ENCODE measurements at places on chromosomes 5 and 9.

- no peak for DNase-seq
- no peaks in the 10 kb centered on the region for H3K27me3 ChIP-seq
- peak overlapping the region; percentile 95 for H3K27ac ChIP-seq
- H3K4me1 ChIP-seq = peaks cover 46% of the 10 kb centered on the region
- no peak overlapping the region for H3K4me3 ChIP-seq
Measured at GRCh38 chr5:72300590-72301339, 19.3 kb downstream of the MRPS27 start.

DNA sequence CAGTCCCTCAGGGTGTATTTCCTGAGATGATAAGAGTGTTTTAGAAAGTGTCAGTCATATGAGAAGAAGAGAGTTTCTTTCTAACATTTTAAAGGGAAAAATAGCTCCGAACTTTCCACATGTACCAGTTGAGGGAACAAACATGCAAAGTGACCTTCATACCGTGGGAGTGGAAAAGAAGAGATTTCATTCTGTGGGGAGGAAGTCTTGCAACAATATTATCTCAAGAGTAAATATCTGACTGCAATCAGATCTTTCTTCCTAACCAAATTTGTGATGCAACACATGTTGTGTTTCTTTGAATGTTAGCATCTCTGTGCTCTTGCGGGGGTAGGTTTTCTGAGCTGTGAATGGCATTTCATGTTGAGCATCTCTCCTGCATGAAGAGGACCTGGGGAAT lies 30.6 kb downstream of the ANKRD55 start:
- DNase-seq = no peak
- no peaks in the 10 kb centered on the region for H3K36me3 ChIP-seq
- no peak overlapping the region for H3K27ac ChIP-seq
- H3K4me1 ChIP-seq = no peaks in the 10 kb centered on the region
- H3K4me3 ChIP-seq = no peak overlapping the region
- H3K27me3 ChIP-seq = no peaks in the 10 kb centered on the region

- peaks cover 8% of the 10 kb centered on the region for H3K4me1 ChIP-seq
- H3K27ac ChIP-seq = no peak overlapping the region
- H3K27me3 ChIP-seq = no peaks in the 10 kb centered on the region
- H3K36me3 ChIP-seq = no peaks in the 10 kb centered on the region
- no peak overlapping the region for H3K4me3 ChIP-seq
- no peak for DNase-seq
Measured at GRCh38 chr5:156147261-156147943, 179.6 kb upstream of the SGCD start.

- H3K4me3 ChIP-seq = no peak overlapping the region
- no peak for DNase-seq
- H3K36me3 ChIP-seq = no peaks in the 10 kb centered on the region
Measured at GRCh38 chr5:63374085-63374484, 588.2 kb downstream of the HTR1A start.

DNA sequence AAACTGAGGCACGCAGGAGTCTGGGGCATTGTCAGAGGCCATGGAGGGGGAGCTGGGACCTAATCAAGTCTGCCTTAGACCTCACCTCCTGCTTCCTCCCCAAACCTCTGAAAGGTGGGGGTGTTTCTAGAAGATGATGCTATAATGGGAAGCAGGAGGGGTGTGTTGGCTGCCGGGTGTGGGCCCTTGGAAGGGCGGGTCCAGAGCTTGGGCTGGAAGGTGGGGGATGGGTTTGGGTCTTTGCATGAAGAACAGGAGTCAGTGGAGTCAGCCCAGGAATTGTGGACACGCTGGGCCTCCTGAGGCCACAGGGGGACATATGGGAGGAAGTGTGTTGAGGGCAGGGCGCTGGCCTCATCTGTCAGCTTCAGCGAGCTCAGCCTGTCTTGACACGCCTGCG lies 101.0 kb upstream of the FCN2 start:
- H3K27me3 ChIP-seq = no peaks in the 10 kb centered on the region
- no peak overlapping the region for H3K4me3 ChIP-seq
- H3K4me1 ChIP-seq = peaks cover 7% of the 10 kb centered on the region
- no peaks in the 10 kb centered on the region for H3K36me3 ChIP-seq
- H3K27ac ChIP-seq = no peak overlapping the region

GRCh38 chr9:79236466-79236865 lies 335.3 kb upstream of the TLE4 start:
- H3K27me3 ChIP-seq = no peaks in the 10 kb centered on the region
- H3K36me3 ChIP-seq = peaks cover 4% of the 10 kb centered on the region
- H3K4me3 ChIP-seq = no peak overlapping the region
- peaks cover 18% of the 10 kb centered on the region for H3K4me1 ChIP-seq
- H3K27ac ChIP-seq = no peak overlapping the region

DNA sequence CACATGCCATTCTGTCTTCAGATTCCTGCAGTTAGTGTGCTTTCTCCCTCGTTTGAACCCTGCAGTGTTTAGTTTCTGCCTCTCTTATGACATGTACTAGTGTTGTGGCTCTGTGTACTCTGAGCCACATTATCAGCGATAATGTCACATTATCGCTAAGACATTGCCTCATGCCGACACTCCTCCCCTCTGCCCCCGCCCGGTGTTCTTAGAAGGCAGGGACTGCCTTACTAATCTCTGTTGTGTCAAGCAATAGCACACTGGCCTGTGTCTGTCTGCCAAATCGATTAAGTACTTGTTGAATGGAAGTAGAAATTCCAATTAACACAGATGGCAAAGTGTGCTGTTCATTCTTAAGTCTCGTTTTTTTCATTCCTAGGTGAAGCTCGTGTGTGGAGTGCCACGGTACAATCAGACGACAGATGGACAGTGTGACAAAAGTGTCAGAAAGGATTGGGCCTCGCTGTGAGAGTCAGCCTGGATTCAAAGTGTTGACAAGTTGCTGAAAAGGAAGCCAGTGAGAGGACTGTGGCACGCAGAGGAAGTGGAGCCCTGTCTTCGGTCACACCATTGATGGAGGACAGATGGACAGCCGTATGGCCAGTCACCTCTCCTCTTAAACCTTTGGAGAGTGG lies 10.5 kb downstream of the PIK3R1 start:
- H3K27ac ChIP-seq = no peak overlapping the region
- H3K4me1 ChIP-seq = no peaks in the 10 kb centered on the region
- no peaks in the 10 kb centered on the region for H3K27me3 ChIP-seq
- DNase-seq = no peak

DNA sequence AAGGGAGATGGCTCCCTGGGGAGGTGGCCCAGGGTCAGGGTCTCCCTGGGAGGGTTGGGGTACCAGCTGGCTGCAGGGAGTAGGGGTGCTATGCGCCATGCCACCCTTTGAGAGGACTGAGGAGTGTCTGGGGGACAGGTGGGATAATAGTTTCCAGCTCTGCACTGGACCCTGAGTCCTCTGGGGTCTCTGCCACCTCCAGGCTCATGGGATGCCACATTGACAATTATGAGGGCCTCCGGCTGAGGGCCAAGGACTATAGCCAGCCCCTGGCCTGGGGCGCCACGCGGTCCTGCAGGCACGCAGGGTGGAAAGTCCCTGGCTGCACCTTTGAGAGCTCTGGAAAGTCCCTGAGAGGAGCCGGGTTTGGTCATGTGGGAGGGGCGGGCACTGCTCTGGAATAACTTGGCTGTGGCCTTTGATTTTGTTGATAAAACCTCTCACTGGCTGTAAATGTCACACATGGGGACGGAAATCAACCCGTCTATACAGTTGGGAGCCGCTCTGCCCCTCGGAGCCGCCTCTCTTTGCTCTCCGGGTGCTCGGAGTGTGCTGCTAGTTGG lies 16.0 kb downstream of the TRAF2 start:
- H3K27ac ChIP-seq = no peak overlapping the region
- peaks cover 3% of the 10 kb centered on the region for H3K36me3 ChIP-seq
- DNase-seq = no peak
- no peak overlapping the region for H3K4me3 ChIP-seq
- no peaks in the 10 kb centered on the region for H3K27me3 ChIP-seq

GRCh38 chr5:14743601-14744295 lies 79.2 kb downstream of the OTULIN start:
- DNase-seq = peak; percentile 36
- no peak overlapping the region for H3K4me3 ChIP-seq
- no peaks in the 10 kb centered on the region for H3K27me3 ChIP-seq

- H3K27ac ChIP-seq = peak overlapping the region; percentile 45
- H3K36me3 ChIP-seq = no peaks in the 10 kb centered on the region
- no peak overlapping the region for H3K4me3 ChIP-seq
Measured at GRCh38 chr5:19866090-19866450, 121.9 kb downstream of the CDH18 start.

GRCh38 chr5:18496041-18496440 lies 861.8 kb downstream of the TAF11L14 start:
- no peaks in the 10 kb centered on the region for H3K27me3 ChIP-seq
- H3K4me3 ChIP-seq = no peak overlapping the region
- no peak for DNase-seq

- H3K36me3 ChIP-seq = no peaks in the 10 kb centered on the region
- H3K27me3 ChIP-seq = no peaks in the 10 kb centered on the region
- H3K27ac ChIP-seq = no peak overlapping the region
- H3K4me1 ChIP-seq = peaks cover 8% of the 10 kb centered on the region
- no peak for DNase-seq
- H3K4me3 ChIP-seq = no peak overlapping the region
Measured at GRCh38 chr5:131373265-131373664, 109.4 kb downstream of the CDC42SE2 start.

DNA sequence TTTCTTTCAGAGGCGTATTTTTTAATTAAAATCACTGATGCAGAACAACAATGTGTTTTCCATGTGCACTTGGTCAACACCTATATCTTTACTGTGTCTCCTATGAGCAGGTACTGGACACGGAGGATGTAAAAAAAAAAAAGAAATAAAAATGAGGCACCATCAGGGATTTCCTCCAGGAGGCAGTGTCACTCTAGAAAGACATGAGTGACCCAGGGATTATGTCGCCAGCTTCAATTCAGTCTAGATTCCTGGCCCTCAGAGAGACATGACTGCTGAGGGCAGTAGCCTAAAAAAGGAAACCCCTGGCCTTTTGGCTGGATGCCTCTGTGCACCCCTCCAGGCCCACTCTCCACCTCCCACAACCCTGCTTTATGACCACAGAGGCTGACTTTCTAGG lies 18.3 kb upstream of the IL33 start:
- H3K4me1 ChIP-seq = no peaks in the 10 kb centered on the region
- no peaks in the 10 kb centered on the region for H3K27me3 ChIP-seq
- H3K36me3 ChIP-seq = no peaks in the 10 kb centered on the region
- H3K27ac ChIP-seq = no peak overlapping the region
- H3K4me3 ChIP-seq = no peak overlapping the region

DNA sequence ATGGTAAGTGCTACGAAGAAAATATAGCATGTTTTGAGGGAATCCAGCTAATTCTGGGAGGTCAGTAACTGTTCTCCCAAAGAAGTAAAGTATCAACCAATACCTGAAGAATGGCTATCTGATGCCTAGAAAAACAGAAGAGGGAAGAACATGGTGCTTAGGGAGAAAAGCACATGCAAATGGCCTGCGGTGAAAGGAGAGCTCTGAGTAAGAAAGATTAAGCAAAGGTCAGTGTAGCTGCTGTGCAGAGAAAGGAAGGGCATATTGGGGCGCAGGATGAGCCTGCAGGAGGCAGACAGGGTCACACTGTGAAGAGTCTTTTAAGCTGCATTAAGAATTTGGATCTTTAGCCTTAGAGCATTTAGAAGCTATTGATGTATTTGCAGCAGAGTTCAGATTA lies 11.0 kb downstream of the ADRB2 start:
- peaks cover 4% of the 10 kb centered on the region for H3K4me1 ChIP-seq
- H3K36me3 ChIP-seq = no peaks in the 10 kb centered on the region
- no peaks in the 10 kb centered on the region for H3K27me3 ChIP-seq
- no peak for DNase-seq
- no peak overlapping the region for H3K27ac ChIP-seq

- H3K4me1 ChIP-seq = peaks cover 15% of the 10 kb centered on the region
- DNase-seq = no peak
- no peaks in the 10 kb centered on the region for H3K36me3 ChIP-seq
- H3K27ac ChIP-seq = no peak overlapping the region
Measured at GRCh38 chr9:127614961-127615360, 2.9 kb downstream of the STXBP1 start.

DNA sequence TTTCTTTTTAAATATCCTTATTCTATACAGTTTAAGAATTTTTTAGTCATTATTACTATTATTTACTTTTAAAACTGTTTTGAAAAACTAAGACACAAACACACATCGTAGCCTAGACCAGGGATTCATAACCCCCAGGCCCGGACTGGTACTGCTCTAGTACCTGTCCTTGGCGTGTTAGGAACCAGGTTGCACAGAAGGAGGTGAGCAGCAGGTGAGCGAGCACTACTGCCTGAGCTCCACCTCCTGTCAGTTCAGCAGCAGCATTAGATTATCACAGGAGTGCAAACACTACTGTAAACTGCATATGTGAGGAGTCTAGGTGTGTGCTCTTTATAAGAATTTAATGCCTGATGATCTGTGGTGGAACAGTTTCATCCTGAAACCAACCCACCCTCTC lies 357.0 kb downstream of the PTPRD start:
- no peaks in the 10 kb centered on the region for H3K27me3 ChIP-seq
- H3K27ac ChIP-seq = no peak overlapping the region
- no peaks in the 10 kb centered on the region for H3K36me3 ChIP-seq
- H3K4me3 ChIP-seq = no peak overlapping the region
- no peaks in the 10 kb centered on the region for H3K4me1 ChIP-seq

DNA sequence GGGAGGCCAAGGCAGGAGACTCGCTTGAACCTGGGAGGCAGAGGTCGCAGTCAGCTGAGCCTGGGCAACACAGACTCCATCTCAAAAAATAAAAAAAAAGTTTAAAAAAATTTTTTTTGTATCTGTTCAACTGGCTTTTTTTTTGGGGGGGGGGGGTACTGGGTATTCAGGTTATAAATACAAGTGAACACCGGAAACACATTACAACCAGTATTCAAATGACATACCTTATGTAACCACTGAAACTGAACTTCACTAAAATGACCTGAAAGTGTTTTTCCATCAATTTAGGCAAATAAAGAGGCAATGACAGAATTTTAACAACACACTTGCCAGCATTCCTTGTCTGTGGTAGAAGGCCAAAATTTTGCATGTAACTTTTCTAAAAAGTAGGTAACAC lies 33.5 kb downstream of the STRBP start:
- no peaks in the 10 kb centered on the region for H3K27me3 ChIP-seq
- H3K36me3 ChIP-seq = no peaks in the 10 kb centered on the region
- no peak overlapping the region for H3K4me3 ChIP-seq
- H3K27ac ChIP-seq = no peak overlapping the region

DNA sequence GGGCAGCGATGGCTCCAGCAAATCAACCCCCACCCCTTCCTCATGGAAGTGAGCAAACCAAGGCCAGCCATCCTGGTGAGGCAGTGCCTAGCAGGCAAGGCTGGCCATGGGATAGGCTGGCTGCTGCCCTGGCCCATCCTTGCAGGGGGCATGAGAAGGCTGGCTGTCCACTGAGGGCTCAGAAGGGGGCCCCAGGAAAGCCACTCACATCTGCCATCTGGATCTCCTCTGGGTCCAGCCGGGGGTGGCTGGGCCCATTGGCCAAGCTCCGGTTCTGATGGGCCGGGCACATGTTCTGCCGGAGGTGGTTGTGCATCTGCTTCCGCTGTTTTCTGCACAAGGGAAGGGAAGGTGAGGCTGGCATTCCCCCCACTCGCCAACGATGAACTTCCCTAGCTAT lies 57.1 kb downstream of the PSD2 start:
- H3K27me3 ChIP-seq = peaks cover 52% of the 10 kb centered on the region
- H3K4me3 ChIP-seq = no peak overlapping the region
- H3K36me3 ChIP-seq = no peaks in the 10 kb centered on the region
- no peaks in the 10 kb centered on the region for H3K4me1 ChIP-seq
- no peak for DNase-seq

GRCh38 chr5:123046222-123046621 lies 9.7 kb upstream of the PPIC start:
- DNase-seq = no peak
- H3K27ac ChIP-seq = no peak overlapping the region
